NCI-H1694 (cell line): ENCODE measurements at places on chromosomes 1 and 21.

- no peak for DNase-seq
Observed at GRCh38 chr1:1599935-1600860, at the start of gene FNDC10. FNDC10 (minus strand) TSS chr1:1600135; CDS start chr1:1600015, 120 bp downstream.

DNA sequence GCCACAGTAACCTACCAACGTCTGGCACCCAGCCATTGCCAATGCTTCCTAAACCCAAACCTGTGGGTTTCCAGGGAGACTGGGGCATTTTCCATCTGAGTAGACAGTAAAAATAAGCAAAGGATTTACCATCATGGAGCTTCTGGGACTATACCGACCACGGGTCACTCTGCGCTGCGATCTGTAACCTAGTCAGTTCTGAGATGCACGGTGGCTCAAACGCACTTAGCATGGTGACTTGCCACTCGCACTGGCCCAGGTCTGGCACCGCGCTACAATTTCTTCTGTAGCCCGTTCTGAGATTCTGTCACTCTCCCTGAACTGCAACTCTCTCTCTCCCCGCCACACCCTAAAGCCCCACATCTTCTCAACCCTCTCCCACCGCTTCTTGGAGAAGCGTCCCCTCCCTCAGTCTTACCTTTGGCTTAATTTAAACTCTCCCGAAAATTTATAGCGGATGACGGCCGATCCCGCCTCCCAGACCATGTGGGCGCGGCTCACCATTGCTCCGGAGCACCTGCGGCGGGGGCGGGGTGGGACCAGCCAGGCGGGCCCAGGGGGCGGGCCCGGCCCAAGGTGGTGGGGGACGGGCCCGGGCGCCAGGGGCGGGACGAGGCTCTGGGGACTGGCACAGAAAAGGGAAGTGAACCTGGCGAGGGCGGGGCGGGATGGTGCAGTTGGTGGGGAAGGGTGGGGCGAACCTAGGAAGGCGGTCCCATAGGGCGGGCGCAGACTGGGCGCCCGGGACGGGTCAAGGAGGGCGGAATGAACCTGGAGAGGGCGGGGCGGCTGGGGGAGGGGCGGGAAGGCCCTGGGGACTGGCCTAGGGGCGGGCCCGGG lies 493 bp upstream of the MAP3K21 start:
- peak; percentile 81 for DNase-seq

DNA sequence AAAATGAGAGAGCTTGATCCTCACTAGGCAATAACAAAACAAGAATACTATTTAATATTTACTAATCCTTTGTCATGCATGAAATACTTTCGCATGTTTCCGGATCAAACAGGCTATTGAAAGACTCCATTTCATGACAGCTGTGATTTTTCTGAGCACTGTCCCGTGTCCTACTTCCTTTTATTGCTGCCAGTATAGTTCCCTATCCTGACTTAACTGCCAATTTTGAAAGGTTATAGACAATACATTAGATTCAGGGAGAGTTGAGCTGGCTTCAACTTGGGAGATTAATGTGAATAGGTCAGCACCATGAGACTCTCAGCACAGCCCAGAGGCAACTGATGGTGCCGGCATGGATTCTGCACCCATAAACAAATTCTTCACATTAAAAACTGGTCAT lies 225.8 kb downstream of the VAV3 start:
- DNase-seq: no peak

DNA sequence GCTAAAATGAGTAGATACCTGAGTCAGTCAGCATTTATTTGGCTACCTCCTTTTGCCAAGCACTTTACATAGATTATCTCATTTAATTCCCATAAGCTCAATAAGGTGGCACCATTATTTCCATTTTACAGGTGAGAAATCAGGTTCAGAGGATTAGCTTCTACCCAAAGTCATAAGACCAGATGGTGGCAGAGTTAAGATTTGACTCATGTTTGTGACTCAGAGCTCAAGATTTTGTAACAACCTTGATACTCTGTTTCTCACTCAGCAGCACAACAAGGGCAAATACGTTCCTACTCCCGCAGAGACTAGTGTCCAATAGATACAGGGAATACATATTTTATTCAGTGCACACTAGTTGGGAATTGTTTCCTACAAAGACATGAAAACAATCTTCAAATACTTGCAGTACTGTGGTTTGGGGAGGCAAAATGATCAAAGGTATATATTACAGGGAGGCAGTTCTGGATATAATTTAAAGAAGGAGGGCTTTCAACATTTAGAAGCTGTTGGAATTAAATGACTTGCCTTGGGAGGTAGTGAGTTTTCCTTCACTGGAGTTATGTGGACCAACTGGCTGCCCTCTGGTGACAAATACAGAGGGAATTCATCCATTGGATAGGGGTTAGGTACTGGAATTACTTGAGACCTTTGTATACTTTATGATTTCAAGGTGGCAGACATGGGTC lies 3.6 kb downstream of the LEPR start:
- DNase-seq: no peak

GRCh38 chr1:192272732-192273131 lies 44.1 kb upstream of the RGS21 start:
- no peak for DNase-seq
